Mucosa of gallbladder (tissue), 1 donor: ENCODE measurements at places on chromosomes 11 and 22.

- no peak for DNase-seq
Observed at GRCh38 chr11:76380159-76380976, 564 bp downstream of the THAP12 start.

- DNase-seq: no peak
Observed at GRCh38 chr22:45131749-45132148, 32.0 kb upstream of the NUP50 start.

- DNase-seq: no peak
Observed at GRCh38 chr22:23053912-23054530, 16.3 kb upstream of the GNAZ start.

GRCh38 chr11:35466058-35466457 lies 46.7 kb upstream of the SLC1A2 start:
- no peak for DNase-seq

DNA sequence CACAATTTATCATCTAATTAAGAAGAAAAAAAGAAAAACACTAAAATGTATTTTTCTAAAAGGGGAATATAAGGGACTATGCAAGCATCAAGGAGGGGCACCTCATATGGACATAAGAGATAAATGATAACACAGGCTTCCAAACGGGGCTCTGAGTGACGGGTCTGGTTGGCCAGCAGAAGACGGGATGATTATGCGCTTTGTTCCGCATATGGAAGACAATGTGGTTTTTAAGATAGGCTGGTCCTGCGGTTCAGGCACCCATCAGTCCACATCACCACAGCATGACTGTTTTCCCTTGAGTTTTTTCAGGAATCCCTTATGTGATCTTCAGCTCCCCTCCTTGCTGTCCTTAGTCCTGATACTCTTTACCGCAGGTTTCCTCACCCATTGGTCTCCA lies 404.6 kb downstream of the OPCML start:
- no peak for DNase-seq

DNA sequence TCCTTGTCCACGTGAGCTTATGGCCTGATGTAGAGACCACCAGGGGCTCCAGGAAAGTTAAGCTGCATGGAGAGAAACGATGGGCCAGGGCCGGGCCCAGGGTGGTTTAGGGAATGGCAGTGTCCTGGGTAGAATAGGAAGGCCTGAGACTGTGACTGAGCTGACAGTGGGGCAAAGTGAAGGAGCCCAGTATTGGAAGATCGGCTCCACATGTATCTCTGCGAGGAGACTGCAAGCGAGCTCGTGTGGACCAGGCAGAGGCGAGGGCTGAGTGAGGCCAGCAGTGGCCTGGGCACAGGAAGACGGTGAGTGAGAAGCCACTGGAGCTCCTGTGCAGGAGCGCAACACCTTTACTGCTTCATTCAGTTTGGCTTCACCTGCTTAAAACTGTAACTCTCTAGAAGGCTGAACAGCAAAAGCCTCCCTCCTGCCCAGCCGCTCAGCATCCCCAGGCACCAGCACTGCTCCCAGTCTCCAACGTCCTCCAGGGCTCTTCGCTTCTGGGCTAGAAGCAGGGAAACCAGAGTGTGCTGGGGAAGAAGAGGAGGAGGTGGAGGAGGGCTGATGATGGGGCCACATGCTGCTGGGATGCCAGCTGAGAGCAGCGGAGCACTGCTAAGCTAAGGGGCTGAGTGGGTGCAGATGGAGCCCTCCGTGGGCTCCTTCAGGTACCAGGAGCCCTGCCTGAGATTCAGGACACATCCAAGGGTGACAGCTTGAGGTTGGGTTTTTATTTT lies 13.5 kb downstream of the TCIRG1 start:
- DNase-seq: no peak

GRCh38 chr11:17395554-17395961 lies 7.1 kb upstream of the KCNJ11 start:
- DNase-seq: no peak

- no peak for DNase-seq
Observed at GRCh38 chr11:14269692-14270573, 89.0 kb downstream of the RRAS2 start.

- no peak for DNase-seq
Observed at GRCh38 chr11:113204280-113204679, 110.1 kb upstream of the TTC12 start.

- no peak for DNase-seq
Observed at GRCh38 chr22:24855794-24856193, 49.8 kb downstream of the SGSM1 start.
